ENCODE measurements at places on chromosomes 5 and 9. TPM values are rescaled to one million over a fixed set of nuclear protein-coding genes. Genes with fewer than 3 reads are reported as not detected.

The SLC25A48 gene
- total RNA-seq = not detected

The PCDHB12 gene
- total RNA-seq = 0.18 TPM

The AGXT2 gene
- total RNA-seq = not detected

The GFI1B gene
- total RNA-seq = not detected

The PTGES gene
- not detected for total RNA-seq

The TEK gene
- total RNA-seq = 38.9 TPM

The EPB41L4A gene
- 17.9 TPM for total RNA-seq

The ZNF883 gene
- total RNA-seq = not detected

The TTC39B gene
- 5.4 TPM for total RNA-seq

The WASHC1 gene
- total RNA-seq = 10.3 TPM

The TESK1 gene
- 25.3 TPM for total RNA-seq

The SPINK7 gene
- not detected for total RNA-seq

The SV2C gene
- total RNA-seq = 0.07 TPM

The SLC34A3 gene
- not detected for total RNA-seq

The BTNL8 gene
- not detected for total RNA-seq

The TMC1 gene
- 1.5 TPM for total RNA-seq

The CFAP157 gene
- not detected for total RNA-seq

The OR13F1 gene
- not detected for total RNA-seq

The RANBP3L gene
- not detected for total RNA-seq
